ENCODE measurements at places on chromosomes 13 and 19.
A peak's percentile ranks its signal among the peaks of the same experiment; 100 is the strongest.

DNA sequence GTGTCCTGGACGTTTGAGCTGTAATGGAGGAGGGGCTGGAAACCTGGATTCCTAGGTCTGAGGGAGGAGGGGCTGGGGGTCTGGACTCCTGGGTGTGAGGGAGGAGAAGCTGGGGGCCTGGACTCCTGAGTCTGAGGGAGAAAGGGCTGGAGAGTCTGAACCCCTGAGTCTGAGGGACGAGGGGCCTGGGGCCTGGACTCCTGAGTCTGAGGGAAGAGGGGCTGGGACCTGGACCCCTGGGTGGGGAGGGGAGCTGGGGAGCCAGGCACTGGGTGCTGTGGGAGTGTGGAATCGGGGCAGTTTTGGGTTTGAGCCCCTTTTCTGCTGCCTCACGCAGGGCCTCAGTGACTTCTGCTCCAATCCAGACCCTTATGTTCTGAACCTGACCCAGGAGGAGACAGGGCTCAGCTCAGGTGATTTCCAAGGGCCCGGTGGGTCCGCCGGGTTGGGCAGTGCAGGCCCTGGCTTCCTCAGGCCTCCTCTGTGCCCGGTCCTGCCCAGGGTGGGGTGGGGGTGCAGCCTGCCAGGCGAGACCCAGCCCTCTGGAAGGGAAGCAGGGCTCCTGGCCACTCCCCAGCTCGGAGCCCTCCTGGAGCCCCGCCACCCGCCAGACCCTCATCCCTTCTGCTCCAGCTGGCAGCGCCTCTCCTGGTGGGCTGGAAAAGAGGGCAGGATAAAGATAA, 14.4 kb downstream of the TTYH1 start:
- no peak for DNase-seq

DNA sequence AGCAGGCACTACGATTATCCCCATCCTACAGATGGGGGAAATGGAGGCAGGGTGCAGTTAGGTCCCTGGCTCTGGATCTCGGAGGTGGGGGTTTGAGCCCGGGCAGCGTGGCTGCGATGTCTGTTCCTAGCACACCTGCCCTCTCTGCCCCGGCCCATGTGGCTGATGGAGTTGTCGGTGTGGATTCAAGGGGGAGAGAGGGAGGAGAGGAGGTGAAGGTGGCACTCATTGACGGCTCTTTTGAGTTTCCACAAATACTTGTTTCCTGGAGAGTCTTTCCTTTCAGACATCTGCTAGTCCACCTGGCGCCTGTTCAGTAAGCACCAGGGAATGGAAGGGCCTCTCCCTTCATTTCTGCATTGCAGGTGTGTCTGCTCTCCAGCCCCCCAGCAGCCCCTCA, 69.9 kb downstream of the ARHGEF18 start:
- DNase-seq, result no peak

- no peak for DNase-seq
Observed at GRCh38 chr19:49636233-49636932, 3.6 kb downstream of the RRAS start.

- no peak for DNase-seq
Observed at GRCh38 chr19:36125557-36125956, 10.3 kb downstream of the TBCB start.

- DNase-seq, result no peak
Observed at GRCh38 chr19:46564701-46565100, 36.4 kb upstream of the CALM3 start.

- DNase-seq, result no peak
Observed at GRCh38 chr13:41231786-41232185, 31.6 kb downstream of the MTRF1 start.

DNA sequence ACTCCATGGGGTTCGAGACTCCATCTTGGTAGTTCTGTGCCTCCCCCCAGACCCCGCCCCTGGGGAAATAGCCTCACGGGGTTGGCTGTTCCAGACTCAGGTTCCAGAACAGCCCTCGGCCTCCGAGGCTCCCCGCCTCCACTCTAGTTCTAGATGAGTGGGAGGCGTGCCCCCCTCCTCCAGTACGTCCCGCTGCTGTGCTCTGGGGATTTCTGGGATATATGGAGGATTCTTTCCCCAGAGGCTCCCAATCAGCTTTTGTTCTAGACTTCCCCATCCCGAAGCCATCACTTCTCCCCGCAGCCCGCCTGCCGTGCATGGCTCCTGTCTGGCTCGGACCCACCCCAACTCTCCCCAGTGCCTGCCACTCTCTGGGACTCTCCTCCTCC, 1.9 kb upstream of the CACNG7 start:
- DNase-seq, result no peak

GRCh38 chr19:13091400-13092157, 11.1 kb downstream of the LYL1 start:
- DNase-seq, result no peak

DNA sequence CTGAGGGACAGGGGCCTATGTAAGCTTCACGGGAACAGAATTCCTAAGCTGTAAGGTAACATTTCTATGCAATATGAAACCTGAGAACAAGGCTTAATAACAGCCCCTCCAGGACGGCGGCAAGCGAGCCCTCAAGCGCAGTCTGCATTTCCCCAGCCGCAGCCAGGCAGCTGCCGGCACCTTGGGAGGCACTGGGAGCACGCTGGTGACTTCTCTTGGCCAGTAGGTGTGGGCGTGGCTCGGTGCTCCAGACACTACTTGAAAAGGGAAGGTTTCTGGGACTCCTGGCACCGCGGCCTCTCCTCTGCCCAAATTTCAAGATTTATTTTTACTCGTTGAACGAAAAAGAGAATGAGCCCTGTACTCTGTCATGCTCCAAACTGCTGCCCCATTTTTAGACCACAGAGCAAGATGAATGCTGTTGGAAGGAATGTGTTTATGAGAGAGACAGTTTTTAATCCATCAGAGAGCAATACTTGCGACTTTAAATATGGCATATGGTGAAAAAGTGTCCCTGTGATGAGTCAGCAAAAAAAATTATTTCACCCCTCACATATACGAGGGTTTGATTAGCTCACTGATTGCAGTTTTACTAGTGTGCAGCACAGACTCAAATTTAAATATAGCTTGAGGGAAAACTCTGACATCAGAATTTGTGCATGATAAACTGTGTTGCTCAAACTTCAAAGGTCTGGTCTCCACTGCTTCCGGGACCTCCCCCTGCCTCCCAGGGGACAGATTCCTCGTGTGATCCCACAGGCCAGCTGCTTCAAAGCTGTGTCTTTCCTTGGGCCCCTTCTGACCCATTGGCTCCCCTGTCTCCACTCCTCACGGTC, 81.2 kb downstream of the COL4A2 start:
- DNase-seq, result no peak

DNA sequence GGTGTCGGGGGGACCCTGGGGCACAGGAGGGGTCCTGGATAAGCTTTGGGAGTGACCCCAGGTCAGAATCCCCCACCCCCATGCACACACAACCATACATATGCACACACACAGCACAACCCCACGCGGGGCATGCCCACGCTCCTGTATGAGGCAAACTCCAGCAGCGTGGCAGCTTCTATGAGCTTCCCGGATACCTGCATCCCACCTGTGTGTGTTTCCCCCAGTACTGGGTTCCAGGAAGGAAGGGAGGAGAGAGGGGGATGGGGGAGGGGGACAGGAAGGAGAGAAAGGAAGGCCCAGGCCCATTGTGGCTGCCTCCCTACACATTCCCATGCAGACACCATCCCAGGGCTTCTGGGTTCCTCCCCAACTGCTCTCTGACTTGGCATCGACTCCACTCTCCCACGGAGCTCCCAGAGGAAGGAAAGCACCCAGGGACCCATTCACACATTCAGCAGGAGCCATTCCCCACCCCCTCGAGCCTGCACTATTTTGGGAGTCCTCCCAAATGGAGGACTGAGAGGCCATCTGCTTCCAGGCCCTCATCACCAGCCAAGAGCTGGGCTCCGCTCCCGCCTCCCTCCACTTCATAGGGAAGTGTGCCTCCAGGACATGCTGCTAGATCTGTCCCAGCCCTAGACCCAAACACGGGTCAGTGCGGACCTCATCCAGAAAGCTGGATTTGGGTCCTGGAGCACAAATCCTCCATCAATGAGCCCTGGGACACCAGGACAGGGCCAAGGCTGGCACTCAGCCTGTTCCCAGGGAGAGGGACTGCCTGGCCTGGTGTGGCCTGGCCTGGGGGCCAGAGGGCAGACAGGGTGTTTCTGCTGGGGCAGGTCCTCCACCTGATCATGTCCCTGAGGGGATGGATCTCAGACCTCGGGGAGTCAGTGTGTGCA, 13.2 kb downstream of the PRR36 start:
- DNase-seq, result no peak

GRCh38 chr19:37980419-37981170, 73.6 kb downstream of the SIPA1L3 start:
- DNase-seq, result no peak

GRCh38 chr19:41029524-41030432, 38.7 kb downstream of the CYP2B6 start:
- DNase-seq, result no peak

DNA sequence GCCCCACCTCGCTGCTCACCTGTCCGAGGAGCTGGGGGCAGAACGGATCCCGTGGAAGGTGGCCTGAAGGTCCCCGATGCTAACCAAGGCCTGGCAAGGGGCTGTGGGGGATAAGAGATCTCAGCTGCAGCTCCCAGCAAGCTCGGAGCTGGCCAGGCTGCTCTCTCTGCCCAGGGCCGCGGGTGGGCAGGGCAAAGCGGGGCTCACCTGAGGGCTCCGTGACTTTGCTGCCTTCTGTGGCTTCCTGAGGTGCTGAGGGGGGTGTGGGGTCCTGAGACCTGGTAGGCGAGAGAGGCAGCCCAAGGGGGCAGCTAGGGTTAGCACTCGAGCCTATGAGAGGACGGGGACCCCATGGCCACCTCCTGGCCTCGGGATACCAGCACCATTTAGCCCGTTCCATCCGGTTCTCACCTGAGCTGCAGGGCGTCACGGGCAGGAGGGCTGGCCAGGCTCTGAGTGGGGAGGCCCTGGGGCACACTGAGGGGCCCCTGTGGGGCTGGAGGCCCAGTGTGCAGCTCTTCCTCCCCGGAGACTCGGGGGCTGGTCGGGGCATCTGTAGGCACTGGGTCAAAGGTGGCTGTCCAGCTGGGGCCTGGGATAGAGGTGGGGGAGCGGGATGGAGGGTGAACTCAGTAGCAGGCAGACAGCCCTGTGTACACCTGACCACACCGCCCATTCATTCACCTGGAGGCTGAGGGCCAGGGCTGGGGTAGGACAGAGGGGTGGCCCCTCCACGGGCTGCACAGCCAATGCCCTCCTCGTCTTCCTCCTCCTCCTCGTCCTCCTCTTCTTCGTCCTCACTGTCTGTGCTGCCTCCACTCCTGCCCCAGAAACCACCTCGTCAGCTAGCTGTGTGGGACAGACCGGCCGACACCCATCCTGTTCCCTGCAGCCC, 3.1 kb upstream of the TMEM86B start:
- DNase-seq, result no peak

DNA sequence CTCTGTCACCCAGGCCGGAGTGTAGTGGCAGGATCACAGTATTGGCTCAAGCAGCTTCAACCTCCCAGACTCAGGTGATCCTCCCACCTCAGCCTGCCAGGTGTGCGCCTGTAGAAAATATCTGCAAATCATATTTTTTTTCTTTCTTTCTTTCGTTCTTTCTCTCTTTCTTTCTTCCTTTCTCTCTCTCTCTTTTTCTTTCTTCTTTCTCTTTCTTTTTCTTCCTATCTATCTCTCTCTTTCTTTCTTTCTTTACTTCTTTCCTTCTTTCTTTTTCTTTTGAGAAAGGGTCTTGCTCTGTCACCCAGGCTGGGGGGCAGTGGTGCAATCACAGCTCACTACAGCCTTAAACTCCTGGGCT, 16.3 kb upstream of the IGSF23 start:
- no peak for DNase-seq

GRCh38 chr19:5480427-5480836, 25.2 kb downstream of the ZNRF4 start:
- no peak for DNase-seq

DNA sequence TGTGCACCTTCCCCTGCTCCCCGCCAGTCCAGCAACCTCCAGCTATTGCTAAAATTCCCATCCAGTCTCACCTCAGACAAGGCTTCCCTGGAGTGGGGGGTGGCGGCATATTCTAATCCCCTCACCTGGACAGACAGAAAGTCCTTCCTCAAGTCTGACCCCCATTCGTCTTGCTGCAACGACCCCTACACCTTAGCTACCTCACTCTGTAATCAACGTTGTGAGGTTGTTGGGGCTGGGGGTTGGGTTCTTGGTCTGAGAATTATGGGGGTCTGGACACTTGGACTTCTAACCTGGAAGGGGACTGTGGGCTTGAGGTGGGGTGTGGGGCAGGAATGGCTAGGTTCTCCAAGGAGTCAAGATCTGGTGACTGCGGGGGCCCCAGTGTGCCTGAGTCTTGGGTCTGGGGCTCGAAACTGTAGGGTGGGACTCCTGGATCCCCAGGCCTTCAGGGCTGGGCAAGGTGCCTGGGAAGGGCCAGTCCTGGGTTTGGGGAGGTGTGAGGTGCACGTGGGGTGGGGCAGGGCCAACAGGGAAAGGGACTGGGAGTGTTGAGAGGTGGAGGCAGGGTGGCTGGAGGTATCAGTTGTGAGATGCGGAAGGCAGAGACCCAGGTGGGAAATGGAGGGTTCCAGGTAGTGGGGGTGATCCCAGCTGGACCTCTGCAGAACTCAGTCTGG, 1.3 kb downstream of the FOXA3 start:
- DNase-seq, result no peak

- no peak for DNase-seq
Observed at GRCh38 chr19:56905631-56906150, 65.2 kb upstream of the PEG3 start.

GRCh38 chr19:1384478-1385110, 887 bp downstream of the NDUFS7 start:
- DNase-seq, result peak; percentile 89

DNA sequence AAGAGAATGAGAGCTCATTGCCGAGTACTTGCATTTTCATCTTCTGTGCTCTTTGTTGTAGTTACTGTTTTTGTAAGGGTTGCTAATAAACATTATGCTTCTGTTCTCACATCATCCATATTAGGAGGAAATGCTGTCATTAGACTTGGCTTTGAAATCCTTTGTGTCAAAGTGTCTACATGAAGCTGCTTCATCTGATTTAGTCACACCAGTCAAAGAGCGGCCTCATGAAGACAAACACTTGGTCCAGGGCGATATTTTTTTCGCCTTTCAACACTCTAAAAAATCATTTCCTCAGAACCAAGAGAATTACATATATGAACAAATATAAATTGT, 105.0 kb downstream of the SPRY2 start:
- no peak for DNase-seq

DNA sequence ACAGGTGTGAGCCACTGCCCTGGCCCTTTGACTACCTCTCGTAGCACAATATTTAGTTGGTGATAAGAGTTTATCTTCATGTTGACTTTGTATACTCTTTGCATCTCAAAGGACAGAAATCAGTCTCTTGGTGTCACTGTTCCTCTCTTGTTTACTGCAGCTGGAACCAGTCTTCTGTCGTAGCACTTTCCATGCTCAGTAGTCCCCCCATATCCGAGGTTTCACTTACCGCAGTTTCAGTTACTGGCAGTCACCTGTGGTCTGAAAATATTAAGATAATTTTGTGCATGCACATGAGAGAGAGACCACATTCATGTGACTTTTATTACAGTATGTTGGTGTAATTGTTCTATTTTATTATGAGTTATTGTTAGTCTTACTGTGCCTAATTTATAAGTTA, 49.1 kb downstream of the WASF3 start:
- DNase-seq, result no peak

GRCh38 chr19:4695224-4695731, 25.1 kb upstream of the MYDGF start:
- no peak for DNase-seq

All from hematopoietic multipotent progenitor cell (in vitro differentiated cells).